Fibroblast of gingiva (primary cell): ENCODE measurements at places on chromosomes 16 and 17.

DNA sequence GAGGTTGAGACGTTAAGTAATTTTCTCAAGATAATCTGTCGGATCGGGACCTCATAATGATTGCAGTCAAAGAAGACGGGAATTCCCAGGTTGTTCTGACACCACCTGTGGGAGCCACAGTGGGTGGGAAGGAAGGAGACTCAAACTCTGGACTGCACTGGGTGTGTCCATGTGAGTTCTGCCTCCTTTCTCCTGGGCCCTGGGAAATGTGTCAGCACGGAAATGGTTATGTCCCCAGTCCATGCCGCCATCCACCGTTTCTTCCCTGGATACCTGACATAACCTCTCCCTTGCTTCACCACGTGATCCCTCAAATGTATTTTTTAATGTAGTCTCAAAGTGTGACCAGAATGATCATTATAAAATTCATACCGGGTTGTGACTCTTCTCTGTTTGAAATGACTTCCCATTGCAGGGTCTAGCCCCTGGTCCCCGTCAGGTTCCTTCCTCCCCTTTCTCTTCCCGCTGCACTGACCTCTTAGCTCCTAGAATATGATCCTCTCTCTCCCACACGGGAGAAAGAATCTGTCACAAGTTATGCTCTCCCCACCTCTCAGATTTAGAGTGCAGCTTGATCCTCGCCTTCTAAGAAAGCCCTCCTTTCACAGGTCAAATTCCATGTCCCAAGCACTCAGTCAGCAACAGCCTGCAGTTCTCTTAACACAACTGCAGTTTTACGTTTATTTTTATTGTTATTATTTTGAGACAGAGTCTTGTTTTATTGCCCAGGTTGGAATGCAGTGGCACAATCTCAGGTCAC lies 820.0 kb upstream of the EEF2KMT start:
- no peak for DNase-seq

DNA sequence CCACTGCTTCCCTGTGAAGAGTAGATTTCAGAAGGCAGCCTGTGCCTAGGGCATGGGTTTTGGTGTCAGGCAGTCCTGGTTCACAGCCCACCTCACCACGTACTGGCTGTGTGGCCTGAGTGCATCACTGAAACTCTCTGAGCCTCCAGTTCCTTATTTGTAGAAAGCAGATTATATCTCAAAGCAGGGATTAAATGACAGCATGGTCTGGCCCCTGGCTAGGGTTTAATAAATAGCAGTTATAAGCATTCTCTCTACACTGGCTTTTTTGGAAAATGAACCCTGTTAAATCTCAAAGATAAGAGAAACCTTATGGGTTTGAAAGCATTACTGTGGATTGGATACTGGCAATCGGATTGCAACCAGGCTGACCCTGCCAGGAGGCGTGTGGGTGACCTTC lies 2.9 kb upstream of the MT1M start:
- no peak for DNase-seq

DNA sequence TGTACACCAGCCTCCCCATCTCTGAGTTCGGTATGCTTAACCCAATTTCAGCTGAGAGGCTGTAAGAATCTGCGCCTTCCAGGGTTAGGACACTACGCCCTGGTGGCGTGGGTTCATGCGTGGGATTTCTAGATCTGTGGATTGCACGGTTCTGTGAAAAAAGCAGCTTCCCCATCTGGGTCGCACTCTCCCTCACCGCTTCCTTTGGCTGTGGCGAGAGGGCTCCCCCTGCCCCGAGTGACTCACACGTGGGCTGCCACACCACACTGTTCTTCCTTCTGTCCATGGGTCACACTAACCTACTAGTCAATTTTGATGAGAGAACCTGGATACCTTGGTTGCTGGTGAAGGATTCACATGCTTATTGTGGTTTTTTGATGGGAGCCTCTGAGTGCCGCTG lies 256.0 kb upstream of the MAF start:
- DNase-seq = no peak

GRCh38 chr16:67924140-67924906 lies 7.3 kb downstream of the CTRL start:
- DNase-seq = no peak

GRCh38 chr16:11497851-11498289 lies 88.8 kb downstream of the LITAF start:
- DNase-seq = no peak

DNA sequence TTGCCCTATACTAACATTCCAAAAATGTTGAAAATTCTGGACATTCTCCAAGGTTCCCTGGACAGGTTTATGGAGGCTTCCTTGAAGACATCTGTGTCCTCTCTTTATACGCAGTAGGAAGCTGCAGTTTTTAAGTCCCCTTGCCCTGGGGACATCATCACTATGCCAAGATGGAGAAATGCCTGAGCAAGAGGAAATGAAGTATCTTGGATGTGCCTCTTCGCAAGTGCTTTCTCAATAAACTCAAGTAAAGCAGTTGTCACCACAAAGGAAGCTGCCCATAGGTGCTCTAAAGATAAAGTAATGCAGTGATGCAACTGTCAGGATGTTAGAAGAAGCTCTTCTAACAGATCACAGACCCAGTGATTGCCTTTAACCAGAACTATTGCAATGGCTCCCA lies 71.0 kb downstream of the CDYL2 start:
- no peak for DNase-seq

- no peak for DNase-seq
These were observed 25.8 kb downstream of the CNGB1 start for GRCh38 chr16:57944970-57945739.
